Stimulated activated CD4-positive, alpha-beta T cell treated with anti-CD3 and anti-CD28 coated beads, Interleukin-4, amount 100 ng/mL, for 4 hours (primary cell): ENCODE measurements at places on chromosomes 7 and 10.

- DNase-seq: no peak
Observed at GRCh38 chr10:128078136-128078969, 47.9 kb downstream of the MKI67 start.

GRCh38 chr10:76736815-76737618 is 900.6 kb downstream of the KCNMA1 start:
- no peak for DNase-seq

DNA sequence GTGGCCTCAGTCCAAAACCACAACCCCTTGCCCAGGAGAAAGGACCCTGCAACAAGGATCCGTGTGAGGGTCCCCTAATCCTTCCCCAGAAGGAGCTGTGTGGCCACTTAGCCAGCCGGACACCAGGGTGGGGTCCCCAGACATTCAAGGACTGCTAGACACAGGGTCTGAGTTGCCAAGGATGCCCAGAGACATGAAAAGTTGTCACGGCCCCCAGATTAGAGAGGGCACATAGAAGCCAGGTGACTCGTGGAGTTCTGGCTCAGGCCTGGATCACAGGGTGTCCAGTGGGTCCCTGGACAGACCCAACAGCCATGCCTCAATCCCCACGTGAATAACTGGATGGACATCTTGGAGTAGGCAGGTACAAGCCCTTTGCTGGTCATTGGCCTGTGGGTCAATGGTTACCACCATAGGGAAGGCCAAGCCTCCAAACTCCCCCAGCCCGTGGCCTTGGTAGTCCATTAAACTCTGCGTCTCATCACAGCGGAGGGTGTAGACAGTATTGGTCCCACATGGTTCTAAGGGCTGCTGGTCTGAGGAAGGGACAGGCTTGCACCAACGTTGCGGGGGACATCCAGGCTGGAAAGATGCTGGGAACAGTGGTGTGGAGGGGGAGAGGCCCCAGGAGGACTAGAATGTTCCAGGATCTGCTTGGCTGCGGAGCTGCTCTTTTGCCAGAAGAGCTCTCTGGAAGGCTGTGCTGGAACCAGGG is 205.9 kb upstream of the PPP2R2D start:
- no peak for DNase-seq

- DNase-seq: no peak
Observed at GRCh38 chr10:47287365-47287802, 12.6 kb upstream of the GDF10 start.

DNA sequence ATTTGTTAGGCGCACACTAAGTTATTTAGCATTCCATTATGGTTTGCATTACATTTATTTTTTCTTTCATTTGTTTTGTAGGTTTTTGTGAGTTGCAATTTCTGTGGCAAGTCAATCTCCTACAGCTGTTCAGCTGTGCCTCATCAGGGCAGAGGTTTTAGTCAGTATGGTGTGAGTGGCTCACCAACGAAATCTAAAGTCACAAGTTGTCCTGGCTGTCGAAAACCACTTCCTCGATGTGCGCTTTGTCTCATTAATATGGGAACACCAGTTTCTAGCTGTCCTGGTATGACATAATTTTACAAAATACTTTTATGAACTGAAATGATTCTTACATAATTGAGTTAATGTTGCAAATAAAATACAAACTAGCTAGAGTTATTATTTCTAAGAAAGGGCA is 29.5 kb downstream of the MIOS start:
- no peak for DNase-seq

GRCh38 chr10:32095116-32095733 is 39.0 kb upstream of the KIF5B start:
- DNase-seq: no peak

DNA sequence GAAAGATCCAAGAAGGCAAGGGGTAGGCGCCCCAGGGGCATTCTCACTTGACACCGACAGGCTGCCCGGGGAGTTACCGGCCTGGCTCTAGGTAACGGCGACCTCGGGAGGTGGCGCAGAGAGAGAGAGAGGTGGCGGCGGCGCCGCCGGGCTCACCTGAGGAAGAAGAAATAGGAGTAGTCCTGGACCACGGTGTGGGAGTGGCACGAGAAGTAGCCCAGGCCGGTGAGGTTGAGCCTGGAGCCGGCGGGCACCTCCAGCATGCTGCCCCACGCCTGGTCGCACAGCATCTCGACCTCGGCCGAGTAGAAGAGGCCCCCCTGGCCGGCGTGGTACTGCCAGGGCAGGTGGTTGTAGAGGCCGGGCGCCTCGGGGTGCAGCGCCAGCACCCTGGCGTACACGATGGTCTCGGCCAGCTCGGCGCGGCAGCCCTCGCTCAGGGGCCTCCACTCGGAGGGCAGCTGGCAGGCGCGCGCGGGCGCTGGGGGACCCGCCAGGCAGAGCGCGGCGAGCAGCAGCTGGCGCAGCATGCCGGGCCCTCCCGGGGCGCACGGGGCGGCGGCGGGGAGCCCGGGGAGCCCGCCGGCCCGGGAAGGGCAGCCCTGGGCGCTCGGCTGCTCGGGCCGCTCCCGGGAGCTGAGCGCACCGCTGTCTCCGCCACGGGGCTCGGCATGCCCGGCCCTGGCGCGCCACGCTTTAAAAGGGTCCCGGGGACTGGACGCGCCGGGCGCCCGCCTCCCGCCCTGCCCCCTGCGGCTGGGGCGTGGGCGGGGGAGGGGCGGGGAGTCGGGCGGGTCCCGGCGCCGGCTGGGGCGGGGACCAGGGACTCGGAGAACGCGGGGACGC is at the start of gene CCDC3:
TSS of gene CCDC3 (minus strand) at position 673 of the 846 bp plus-strand sequence. CDS start at position 530, 143 bp downstream.
- no peak for DNase-seq

DNA sequence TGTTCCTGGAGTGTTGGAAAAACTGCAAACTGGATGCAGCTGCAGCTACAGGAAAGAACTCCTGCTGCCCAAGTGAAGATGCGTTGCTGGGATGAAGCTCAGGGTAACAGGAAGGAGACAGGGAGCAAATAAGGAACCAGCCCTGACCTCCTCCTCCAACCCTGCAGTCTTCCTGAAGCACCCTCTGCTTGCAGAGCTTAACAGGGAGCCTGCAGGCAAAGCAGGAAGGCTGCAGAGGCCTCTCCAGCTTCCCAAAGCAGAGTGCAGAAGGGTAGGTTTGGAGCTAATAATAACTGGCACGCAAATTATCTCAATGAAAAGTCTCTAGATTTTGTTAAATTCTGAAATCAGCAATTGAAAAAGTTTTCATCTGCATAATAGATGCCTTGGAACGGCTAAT is 92.5 kb downstream of the SORCS1 start:
- no peak for DNase-seq

DNA sequence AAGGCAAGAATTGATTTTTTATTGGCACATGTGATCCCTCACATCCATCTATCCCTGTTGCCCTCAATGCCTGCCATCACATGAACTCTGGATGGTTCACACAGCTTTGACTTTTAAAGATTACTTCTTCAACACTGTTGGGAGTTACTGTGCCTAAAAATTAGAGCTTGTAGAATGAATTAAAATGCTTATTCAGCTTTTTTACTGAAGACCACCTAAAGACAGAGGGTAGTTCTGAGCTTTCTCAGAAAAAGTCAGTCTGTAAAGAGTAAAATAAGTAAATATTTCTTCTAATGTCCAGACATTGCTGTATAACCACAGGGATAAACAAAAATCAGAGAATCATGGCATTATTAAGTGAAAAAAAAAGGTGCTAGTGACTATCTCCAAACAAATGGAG is 93.3 kb upstream of the CSTF2T start:
- DNase-seq: no peak

- DNase-seq: no peak
Observed at GRCh38 chr10:95440756-95441546, 120.2 kb downstream of the SORBS1 start.
